ENCODE measurements at places on chromosomes 5 and 9.

- no peak for DNase-seq
These were observed 19.0 kb downstream of the TMEM8B start for GRCh38 chr9:35847792-35848572.

- DNase-seq, result no peak
These were observed 11.1 kb upstream of the TCF7 start for GRCh38 chr5:134103397-134103796.

DNA sequence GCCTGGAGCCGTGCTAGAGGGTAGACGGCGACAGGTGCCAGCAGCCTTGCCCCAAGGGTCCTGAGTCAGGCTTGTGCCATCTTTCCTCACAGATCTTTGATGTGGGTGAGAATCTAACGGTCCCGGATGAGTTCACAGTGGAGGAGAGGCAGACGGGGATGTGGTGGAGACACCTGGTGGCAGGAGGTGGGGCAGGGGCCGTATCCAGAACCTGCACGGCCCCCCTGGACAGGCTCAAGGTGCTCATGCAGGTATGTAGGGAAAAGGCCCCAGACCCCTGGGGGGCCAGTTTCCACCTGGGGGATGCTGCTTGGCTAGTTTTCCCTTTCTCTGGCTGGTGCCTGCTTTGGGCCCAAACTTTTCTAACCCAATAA lies 24.0 kb downstream of the PTGES2 start:
- no peak for DNase-seq

GRCh38 chr5:147515269-147515668 lies 5.4 kb upstream of the DPYSL3 start:
- DNase-seq, result no peak

- no peak for DNase-seq
These were observed 266.0 kb downstream of the EFNA5 start for GRCh38 chr5:107404595-107405374.

DNA sequence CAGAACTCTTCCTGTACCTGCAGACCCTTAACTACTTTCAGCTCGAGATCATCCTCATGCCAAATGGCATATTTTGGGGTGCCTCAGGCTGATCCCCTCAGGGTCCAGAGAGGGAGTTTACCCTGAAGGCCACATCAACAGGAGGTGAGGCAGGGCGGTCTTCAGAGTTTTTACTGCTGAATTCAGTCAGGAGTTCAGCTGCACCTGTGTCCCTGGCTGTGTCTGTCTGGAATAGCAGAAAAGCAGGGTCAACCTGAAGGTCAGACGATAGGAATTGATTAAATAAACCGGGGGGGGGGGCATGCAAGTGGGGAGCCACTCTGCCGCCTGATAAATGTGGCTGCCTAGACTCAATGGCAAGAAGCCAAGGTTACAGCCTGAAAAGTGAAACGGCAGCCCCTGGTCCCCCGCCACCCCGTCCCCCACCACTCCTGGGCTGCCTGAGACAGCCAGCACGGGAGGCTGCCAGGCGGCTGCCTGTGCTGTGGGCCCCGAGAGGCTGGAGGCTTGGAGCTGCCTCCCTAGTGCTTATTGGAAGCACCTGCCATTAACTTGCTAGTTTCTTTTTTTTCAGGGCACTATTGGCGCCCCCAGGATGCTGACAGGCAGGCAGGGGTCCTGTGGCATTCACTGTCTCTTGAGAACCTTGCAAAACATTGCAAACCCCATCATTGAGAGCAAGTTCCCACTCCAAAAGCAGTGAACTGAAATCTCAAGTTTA lies 182.7 kb upstream of the PPP1R26 start:
- no peak for DNase-seq

GRCh38 chr9:129398961-129399633 lies 221.0 kb upstream of the IER5L start:
- DNase-seq, result peak; percentile 13

GRCh38 chr9:93824386-93825294 lies 130.5 kb downstream of the BARX1 start:
- no peak for DNase-seq

- no peak for DNase-seq
These were observed 69.8 kb upstream of the CNTLN start for GRCh38 chr9:17065062-17065461.

DNA sequence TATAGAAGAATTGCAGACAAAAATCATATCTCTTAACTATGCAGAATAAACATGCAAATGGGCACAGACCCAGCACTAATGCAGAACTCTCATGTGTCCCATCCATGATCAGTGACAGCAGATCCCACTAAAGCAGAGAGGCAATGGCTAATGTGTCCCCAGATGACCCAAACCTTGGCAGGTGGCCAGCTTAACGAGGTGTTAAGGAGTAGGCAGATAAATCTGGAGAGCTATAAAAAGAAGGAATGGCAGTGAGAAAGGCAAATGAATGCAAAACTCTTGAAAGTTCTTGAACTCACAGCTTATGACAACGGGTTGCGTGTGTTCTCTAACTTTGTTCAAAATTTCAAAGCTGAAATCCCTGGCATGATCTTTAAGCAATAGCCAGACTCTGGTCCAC lies 265.4 kb downstream of the RASEF start:
- no peak for DNase-seq

DNA sequence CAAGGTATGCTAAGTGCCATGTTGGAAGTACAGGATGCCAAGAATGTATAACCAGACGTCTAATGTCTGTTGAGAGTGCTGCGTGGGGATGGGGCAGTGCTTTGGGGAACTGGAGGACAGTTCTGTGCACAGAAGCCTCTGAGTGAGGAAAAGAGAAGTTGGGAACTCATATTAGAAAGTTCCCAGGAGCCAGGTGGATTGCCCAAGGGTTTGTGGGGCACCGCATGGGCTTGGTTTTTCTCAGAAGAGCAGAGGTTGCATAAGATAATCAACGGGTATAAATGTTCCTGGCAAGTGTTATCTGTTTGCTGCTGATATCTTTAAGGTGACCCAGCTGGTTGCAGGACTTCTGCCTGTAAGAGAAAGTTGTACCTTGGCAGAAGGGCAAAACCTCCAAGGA lies 13.1 kb downstream of the HRH2 start:
- DNase-seq, result no peak

Data from uterus (tissue), 4 donors.